Esophagus muscularis mucosa (tissue), 4 donors: ENCODE measurements at places on chromosomes 12 and 14.

- DNase-seq = no peak
Observed at GRCh38 chr14:83071888-83072501, 1538.3 kb upstream of the SEL1L start.

- no peak for DNase-seq
Observed at GRCh38 chr14:77498984-77499527, 440 bp upstream of the ISM2 start.

DNA sequence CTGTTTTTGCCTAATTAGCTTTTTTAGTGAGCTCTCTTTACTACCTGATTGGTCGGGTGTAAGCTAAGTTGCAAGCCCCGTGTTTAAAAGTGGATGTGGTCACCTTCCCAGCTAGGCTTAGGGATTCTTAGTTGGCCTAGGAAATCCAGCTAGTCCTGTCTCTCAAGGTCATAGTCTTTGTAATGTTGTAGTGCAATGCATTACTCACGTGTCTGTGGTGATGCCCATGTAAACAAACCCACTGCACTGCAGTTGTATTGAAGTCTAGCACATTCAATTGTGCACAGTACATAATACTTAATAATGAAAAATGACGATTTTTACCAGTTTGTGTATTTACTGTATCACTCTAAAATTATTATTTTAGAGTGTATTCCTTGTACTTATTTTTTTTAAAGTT lies 335.5 kb downstream of the NUAK1 start:
- no peak for DNase-seq

DNA sequence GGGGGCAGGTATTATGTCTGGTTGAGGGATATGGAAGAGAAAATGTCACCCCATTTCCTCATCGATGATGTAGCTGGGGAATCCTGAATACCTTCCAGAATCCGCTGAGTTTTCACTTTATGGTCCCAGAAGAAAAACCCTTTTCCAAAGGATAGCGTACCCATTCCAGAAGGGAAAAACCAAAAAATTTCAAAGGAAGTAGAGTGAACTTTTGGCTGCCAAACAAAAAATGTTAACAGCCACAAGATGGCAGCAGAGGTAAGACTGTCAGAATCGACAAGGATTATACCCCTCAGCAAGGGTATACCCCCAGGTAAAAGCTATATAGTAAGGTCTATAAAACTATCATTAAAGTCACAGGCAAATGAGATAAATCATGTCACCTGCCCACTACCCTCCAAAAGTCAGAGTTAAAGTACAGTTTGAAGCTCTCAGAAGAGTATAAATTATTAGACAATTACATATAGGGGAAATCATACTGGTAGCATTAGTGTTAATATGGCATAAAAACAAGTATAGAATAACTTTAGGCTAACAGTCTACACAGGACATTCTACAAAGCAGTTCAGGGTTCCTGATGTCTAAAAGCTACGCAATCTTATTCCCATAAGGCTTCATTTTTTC lies 18.0 kb downstream of the ACIN1 start:
- DNase-seq = no peak

DNA sequence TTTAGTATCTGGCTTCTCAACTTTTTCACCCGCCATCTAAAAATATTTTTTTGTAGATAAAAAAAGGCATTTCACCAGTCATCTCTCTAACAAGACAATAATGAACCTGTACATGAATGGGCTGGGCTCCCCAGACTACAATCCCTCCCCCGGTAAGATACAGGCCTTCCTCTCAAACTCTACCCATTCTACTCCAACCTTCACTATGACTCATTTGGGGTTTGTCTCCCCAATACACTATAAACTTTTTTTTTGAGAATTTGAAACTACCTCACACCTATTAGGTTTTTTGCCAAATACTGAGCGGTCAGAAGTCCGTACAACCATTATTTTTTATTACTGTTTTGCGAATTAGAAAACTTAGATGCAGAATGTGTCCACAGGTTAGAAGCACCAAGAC lies 784 bp downstream of the RPL6 start:
- no peak for DNase-seq

- DNase-seq = no peak
Observed at GRCh38 chr12:64611341-64612284, 1.3 kb downstream of the RASSF3 start.

GRCh38 chr14:22811722-22812121 lies 3.5 kb downstream of the SLC7A7 start:
- DNase-seq = no peak

GRCh38 chr12:1162081-1162760 lies 171.2 kb downstream of the ERC1 start:
- no peak for DNase-seq

GRCh38 chr12:29207120-29207519 lies 58.0 kb downstream of the FAR2 start:
- DNase-seq = no peak

GRCh38 chr14:33800735-33801163 lies 150.1 kb downstream of the EGLN3 start:
- no peak for DNase-seq

GRCh38 chr12:1575408-1576401 lies 18.7 kb downstream of the FBXL14 start:
- no peak for DNase-seq

DNA sequence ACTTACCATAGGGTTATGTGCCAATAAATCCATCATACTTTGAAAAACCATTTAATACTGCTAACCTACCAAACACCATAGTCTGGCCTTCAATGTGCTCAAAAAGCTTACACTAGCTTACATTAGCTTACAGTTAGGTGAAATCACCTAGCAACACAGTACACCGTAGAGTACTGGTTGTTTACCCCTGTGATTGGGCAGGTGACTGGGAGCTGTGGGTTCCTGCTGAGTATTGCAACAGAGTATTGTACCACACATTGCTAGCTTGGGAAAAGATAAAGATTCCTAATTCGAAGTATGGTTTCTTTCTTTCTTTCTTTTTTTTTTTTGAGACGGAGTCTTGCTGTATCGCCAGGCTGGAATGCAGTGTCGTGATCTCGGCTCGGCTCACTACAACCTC lies 5.6 kb downstream of the ATP5MC2 start:
- no peak for DNase-seq

DNA sequence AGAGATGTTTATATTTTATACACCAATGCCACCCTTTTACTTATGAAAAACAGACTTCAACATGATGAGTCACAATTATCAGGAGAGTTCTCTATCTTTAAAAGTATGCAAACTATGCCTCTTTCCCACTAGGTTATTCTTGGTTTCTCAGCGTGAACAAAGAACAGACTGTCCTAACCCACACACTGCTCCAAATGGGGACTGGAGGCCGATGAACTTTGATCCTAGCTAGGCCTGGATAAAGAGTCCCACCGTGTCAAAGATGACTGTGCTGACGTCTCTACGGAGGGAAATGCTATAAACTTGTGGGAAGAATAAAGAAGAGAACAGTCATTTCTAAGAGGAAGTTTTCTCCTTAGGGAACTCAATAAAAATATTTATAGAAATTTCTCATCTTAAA lies 160.1 kb downstream of the EPS8 start:
- DNase-seq = no peak

DNA sequence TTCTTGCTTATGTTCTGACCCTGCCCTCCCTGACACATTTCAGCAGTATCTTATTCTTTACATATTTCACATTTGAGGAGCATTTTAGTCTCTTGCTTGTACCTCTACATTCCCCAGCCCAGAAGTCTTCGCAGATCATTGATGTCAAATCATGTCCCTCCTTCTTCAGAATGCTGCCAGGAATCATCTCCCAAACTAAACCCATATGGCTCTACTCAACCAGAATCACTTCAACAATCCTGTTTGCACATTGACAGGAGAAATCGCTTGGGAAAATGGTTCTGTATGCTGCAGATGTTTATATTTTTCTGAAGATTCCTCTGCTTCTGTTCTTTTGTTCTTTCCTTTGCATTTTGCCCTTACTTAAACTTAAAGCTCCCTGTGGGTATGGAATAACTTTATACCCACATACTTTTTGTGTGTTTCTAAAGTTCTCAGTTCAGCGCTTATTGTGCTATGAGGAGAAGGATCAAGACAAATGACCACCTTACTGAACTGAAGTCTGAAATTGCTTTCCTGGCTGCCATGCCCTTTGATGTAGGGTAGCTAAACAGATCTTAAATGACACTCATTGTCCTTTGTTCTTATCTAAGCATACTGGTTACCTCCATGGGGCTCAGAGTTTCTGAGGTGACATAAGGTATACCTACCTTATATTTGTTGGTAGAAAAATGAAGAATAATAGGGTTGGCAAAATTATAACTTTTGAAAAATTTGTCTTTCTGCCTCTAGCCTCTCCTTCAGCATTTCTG lies 134.6 kb downstream of the SLC25A21 start:
- no peak for DNase-seq

- peak; percentile 93 for DNase-seq
Observed at GRCh38 chr14:52553671-52554575, 1.3 kb downstream of the GPR137C start.

GRCh38 chr12:11907625-11908024 lies 163.1 kb upstream of the BCL2L14 start:
- DNase-seq = no peak

DNA sequence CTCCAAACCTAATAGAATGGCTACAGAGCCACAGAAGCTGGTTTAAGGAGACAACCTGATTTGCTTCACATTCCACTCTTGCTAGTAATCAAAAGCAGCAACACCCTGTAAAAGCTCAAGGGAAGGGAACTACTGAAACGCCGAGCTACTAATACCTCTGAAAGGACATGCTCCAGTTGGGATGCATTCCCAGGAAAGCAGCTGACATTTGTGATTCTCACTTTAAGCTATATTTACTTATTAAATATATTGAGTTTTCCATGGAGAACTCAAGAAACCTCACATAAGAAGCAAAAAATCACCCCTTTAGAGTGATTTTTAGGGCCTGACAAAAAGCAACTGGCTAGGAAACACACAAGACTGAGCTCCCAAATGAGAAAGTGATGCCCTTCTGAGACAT lies 1073.0 kb upstream of the FLRT2 start:
- DNase-seq = no peak

- no peak for DNase-seq
Observed at GRCh38 chr14:85565862-85566296, 35.9 kb downstream of the FLRT2 start.

DNA sequence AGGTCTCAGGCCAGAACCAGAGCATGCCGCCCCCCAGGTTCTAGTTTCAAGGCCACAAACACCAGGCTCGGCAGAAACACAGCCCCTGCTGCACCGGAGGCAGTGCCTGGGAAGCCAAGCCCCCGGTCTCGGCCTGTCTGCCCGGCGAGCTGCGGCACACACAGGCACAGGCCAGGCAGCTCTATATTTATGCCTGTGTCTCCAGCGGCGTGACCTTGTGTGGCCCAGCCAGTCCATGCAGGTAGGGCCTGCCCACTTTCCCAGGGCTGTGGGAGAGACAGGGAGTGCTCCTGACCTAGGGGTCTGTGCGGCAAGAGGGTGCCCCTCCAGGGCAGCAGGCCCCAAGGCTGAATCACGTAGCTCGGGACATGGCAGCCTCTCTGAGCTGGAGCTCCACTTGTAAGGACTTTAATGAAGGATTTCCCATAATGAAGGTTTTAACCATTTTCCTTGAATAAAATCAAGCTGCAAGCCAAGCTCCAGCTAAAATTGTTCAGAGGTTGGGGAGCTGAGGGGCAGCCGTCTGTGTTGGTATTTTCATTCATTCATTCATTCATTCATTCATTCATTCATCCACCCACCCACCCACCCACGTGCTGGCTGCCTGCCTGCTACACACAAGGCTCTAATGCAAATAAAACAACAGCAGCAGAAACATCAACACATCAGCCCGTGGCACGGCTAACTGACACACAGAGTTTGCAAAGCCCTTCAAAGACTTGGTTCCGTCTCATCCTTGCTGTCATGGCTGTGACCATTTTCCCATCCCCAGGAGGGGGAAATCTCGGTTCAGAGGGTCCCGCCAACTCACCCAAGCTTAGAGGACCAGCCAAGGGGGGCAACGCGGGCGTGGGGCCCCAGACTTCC lies 92.0 kb downstream of the RFLNA start:
- DNase-seq = no peak

GRCh38 chr12:30796891-30797371 lies 42.2 kb upstream of the CAPRIN2 start:
- no peak for DNase-seq

GRCh38 chr14:22252686-22253085 lies 336.3 kb downstream of the DAD1 start:
- no peak for DNase-seq

DNA sequence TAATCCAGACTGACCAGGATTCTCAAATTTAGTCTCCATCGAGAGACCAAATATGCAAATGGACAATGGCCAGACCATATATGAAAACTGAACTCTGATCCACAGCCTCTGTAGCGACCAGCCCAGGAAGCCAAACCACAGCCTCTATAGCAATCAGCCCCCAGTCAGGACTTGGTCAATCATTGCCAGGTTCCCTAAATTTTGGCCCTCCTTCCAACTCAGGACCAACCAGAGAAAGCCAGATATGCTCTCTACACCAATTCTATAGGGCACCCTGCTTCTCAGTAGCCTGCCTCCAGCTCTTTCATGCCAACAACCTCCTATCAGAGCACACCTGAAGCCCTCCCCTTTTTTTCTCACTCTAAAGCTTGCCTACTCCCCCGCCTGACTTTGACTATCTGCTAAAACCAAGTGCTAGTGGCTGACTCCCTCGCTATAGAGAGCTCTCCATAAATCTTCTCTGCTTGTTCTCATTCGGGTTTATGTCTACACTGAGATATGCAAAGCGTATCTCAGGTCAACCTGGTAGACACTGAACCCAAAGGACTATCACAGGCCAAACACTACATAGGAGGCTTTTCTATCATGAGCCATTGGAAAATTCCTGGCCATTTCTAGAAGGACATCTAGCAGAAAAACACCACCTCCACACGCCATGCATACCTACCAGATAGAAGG lies 110.5 kb upstream of the FUT8 start:
- DNase-seq = no peak

- no peak for DNase-seq
Observed at GRCh38 chr14:96799489-96800054, 2.4 kb downstream of the VRK1 start.

DNA sequence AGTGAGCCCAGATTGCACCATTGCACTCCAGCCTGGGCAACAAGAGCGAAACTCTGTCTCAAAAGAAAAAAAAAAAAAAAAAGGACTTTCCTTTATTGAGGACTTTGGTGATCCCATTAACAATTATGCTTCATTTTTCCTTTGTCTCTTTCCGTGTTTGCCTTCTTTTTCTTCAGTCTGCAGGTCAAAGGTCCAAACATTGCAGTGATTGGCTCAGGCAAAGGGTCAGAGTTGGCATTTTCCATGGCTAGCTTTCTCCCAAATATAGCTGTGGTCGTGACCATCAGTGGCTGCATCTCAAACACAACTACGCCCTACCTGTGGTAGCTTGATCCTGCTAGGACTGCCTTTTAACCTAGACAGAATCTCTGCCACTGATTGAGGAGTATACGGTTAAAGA lies 7.0 kb upstream of the DNAL1 start:
- DNase-seq = no peak

- DNase-seq = no peak
Observed at GRCh38 chr12:49154221-49154620, 23.0 kb upstream of the TUBA1B start.

DNA sequence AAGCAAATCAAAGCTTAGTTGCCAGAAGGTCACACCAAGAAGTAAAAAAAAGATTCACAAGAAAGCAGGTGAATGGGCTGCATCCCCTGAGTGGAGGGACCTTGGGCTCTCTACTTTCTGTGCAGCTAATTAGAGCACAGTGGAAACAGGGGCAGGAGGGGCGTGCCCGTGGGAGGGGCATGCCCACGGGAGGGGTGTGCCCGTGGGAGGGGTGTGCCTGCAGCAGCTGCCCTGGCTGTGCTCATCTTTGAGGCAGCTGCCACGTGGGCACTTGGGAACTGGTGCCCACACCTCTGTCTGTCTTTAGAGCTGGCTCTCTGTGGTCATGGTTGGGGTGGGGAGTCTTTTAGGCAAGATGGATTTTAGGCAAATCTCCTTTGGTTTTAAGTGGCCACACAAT lies 60.0 kb downstream of the EML1 start:
- DNase-seq = no peak

- no peak for DNase-seq
Observed at GRCh38 chr14:33880330-33880729, 70.5 kb downstream of the EGLN3 start.
